ENCODE measurements at places on chromosomes 11 and 22.

- peak; percentile 55 for DNase-seq
Observed at GRCh38 chr11:74257959-74258553, 53.4 kb downstream of the P4HA3 start.

GRCh38 chr22:33720166-33720878 lies 200.0 kb downstream of the LARGE1 start:
- no peak for DNase-seq

GRCh38 chr11:1943977-1944376 lies 3.2 kb upstream of the MRPL23 start:
- no peak for DNase-seq

- no peak for DNase-seq
Observed at GRCh38 chr22:44956840-44957767, 52.7 kb downstream of the PHF21B start.

DNA sequence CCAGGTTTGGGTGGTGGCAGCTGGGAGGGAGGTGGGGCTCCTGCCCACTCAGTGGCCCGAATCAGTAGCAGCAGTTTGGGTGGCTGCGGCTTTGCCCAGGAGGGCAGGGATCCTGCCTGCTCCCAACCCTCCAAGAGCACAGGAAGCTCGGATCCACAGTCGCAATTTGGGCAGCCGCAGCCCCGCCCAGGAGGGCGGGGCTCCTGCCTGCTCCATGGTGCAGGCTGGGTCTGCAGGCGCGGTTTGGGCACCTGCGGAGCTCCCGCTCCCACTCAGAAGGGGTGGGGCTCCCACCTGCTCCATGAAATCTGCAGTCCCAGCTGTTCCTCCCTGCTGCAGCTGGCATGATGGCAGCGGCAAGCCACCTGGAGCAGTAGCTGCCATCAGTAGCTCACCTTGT lies 38.1 kb upstream of the CALCB start:
- no peak for DNase-seq

GRCh38 chr11:116109228-116109627 lies 605.0 kb upstream of the CADM1 start:
- DNase-seq: no peak

DNA sequence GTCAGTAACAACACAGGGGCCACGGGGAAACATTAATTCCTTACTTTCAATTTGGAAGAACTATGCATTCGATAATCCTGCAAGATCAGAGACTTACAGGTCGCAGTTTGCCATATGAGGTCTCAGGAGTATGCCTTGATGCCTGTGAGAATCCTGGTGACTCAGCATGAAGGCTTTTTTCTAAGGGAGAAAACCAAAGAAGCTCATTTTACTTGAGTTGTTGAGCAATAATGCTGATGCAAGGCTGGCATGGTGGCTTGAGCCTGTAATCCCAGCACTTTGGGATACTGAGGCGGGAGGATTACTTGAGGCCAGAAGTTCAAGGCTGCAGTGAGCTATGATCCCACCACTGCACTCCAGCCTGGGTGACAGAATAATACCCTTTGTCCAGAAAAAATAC lies 26.6 kb downstream of the ATG16L2 start:
- DNase-seq: peak; percentile 79

- DNase-seq: no peak
Observed at GRCh38 chr11:9574622-9575259, 1.3 kb downstream of the WEE1 start.

- DNase-seq: no peak
Observed at GRCh38 chr11:8168485-8169257, at the start of gene RIC3. Gene RIC3 (minus strand): TSS chr11:8169025. CDS start chr11:8168989, 36 bp downstream.

DNA sequence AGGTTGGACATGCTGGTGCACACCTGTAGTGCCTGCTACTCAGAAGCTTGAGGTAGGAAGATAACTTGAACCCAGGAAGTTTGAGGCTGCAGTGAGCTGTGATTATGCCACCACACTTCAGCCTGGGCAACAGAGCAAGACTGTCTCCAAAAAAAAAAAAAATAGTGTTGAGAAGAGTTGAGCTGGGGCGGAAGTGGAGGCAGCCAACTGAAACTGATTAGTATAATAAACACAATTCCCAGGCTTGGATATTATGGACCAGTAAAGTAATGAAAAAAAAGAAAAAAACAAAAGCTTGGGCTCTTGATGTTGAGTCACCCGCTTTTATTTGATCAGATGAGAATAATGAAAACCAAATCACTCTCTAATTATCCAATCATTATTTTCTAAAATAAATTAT lies 21.0 kb downstream of the LDLRAD3 start:
- DNase-seq: no peak

DNA sequence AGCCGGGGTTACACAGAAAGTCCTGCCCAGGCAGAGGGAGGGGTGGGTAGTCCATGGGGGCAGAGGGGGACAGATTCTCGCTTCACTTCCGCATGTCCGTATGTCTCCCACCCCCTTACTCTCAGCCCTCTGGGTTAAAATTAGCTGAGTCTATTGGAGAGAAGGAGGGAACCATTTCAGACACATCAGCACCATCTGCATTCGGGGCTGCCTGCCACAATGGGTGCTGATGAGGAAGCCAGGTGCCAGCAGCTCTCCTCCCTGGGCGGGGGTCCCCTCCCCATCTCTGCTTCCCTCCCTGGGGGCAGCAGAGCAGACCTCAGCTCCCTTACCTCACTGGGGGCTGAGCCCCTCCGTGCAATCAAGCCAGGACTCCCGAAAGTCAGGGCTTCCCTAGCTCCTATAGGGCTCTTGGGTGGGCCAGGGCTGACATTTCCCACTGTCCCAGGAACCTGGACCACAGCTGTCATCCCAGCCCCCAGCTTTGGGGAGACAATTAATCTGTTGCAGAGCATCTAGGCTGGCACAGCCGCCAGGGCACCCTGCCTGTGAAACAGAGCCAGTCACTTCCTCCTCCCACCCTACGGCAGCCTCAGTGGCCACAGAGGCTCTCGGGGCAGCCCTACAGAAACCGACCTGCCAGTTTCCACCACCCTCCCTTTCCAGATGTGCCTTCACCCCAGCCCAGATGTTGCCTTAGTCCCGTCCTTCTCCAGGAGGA lies 67.3 kb downstream of the PDE2A start:
- no peak for DNase-seq

GRCh38 chr11:68968306-68969250 lies 12.2 kb downstream of the MRGPRD start:
- no peak for DNase-seq

- no peak for DNase-seq
Observed at GRCh38 chr11:46252373-46252914, 25.0 kb upstream of the CREB3L1 start.

GRCh38 chr11:40203606-40204005 lies 1255.8 kb downstream of the LRRC4C start:
- no peak for DNase-seq

- no peak for DNase-seq
Observed at GRCh38 chr11:33545931-33546330, 154.7 kb downstream of the C11orf91 start.

- DNase-seq: no peak
Observed at GRCh38 chr11:63910675-63911074, 6.3 kb downstream of the RCOR2 start.

GRCh38 chr22:32615874-32616564 lies 141.4 kb downstream of the FBXO7 start:
- DNase-seq: no peak

- no peak for DNase-seq
Observed at GRCh38 chr22:48811885-48812284, 1015.8 kb downstream of the BRD1 start.

- DNase-seq: no peak
Observed at GRCh38 chr22:45980761-45981160, 3.8 kb upstream of the WNT7B start.

GRCh38 chr22:34105461-34106062 lies 185.3 kb upstream of the LARGE1 start:
- DNase-seq: no peak

DNA sequence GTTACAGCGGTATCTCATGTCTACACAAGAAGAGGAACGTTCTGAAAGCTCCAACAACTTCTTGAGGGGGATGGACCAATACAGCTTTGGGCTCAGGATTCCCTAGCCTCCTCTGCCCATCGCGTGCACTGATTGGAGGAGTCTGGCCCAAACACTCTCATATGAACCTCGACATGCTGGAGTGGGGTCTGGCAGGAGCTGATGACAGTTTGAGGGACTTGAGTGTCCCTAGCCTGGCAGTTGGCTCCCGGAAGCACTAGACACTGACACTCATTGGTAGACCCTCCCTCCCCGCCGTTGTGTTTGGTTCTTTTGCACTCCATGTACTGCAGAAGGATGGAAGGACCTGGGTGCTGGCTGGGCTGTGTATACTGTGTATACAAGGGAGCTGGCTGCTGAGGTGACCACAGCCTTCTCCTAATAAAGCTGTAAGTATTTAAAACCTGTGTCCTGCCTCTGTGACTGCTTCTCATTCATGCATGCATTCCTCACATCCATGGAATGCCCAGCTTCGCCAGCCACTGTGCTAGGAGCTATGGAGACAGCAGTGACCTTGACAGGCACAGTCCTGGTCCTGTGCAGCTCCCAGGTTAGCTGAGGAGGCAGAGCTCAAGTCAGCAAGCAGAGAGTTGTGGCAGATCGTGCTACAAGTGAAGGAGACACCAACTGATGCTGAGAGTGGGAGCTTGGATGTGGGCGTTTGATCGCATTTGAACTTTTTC lies 27.9 kb downstream of the ADAMTS15 start:
- no peak for DNase-seq

DNA sequence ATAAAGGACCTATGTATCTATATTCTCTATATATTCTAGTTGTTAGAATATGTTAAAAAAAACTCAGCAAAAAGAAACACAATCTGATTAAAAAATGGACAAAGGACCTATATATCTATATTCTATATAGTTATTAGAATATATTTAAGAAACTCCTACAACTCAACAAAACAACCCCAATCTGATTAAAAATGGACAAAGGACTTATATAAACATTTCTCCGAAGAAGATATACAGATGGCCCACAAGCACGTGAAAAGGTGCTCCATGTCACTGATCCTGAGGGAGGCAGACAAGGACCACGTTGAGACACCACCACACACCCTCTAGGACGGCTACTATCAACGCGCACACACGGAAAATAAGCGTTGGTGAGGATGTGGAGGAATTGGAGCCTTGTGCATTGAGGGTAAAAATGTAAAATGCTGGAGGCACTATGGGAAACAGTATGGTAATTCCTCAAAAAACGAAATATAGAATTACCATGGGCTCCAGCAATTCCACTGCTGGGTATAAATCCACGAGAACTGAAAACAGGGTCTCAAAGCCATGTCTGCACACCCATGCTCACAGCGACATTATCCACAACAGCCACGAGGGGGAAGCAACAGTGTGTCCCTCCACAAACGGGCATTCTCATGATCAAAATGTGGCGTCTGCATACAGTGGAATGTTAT lies 22.7 kb downstream of the YPEL1 start:
- DNase-seq: peak; percentile 52

- no peak for DNase-seq
Observed at GRCh38 chr22:26912655-26913345, 255.4 kb downstream of the MIAT start.
